Hematopoietic multipotent progenitor cell treated with erythropoietin and hydrocortisone succinate and interleukin-3 and kit ligand, for 8 days (in vitro differentiated cells): ENCODE measurements at places on chromosomes 4 and X.
A peak's percentile ranks its signal among the peaks of the same experiment; 100 is the strongest.

DNA sequence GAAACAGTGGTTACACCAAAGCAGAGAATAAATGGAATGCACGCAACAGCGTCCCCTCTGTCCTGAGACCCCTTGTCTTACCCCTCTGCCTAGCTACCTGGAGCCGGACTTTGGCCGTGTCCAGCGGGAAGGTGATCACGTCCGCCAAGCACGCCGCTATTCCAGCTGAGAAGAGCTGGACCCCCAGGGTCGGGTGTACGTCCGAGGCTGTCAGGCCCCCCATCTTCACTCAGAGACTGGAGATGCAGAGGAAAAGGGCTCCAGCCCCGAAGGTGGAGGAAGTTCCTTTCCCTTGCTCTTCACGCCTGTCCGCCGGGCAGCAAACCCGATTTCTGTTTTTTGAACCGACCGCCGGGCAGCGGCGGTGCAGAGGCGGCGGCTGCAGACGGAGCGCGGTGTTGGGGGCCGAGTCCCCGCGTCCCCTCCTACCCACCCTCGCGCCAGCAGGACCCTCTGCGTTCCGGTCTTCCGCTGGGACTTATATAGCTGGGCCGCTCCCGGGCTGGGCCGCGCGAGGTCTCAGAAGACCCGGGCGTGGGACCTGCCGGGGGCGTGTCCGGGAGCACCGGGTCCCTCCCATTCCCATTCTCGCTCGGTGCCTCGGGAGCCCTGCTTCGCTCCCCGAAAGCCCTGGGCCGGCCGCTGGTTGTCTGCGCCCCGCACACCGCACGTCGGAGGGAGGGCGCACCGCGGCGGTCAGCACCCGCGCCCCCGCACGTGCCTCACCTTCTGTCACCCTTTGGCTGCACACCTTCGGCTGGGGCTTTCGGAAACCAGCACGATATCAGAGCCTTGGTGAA, at the start of gene UCP1:
Gene UCP1 (minus strand): TSS at position 455 of the 800 bp plus-strand sequence. CDS start 232 bp downstream, at position 223.
- no peak for DNase-seq

- no peak for DNase-seq
Measured at GRCh38 chr4:184499996-184500395, 25.6 kb upstream of the IRF2 start.

GRCh38 chr4:164956766-164957643, 20.5 kb downstream of the TRIM61 start:
- DNase-seq = peak; percentile 37

DNA sequence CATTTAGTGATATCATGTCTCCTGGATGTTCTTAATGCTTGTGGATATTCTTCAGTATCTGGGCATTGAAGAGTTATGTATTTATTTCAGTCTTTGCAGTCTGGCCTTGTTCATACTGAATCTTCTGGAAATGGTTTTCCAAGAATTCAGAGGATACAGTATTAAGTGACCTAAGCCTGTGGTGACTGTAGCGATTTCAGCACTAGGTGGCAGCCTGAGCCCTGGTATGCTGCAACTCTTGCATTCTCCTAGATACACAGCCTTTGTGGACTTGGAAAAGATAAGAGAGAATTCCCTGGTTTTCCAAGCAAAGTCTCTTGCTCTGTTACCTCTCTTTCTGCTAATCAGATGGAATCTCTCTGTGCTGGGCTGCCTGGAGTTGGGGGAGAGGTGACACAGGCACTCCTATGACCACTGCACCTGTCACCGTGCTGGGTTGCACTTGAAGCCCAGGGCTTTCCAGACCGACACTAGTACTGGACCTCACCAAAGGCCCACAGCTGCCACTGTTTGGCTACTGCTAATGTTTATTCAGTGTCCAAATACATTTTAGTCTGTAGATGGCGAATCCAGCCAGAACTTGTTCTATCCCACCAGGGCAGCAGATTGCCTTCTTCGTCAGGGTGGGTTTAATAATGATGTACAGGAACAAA, 19.3 kb upstream of the SPIN2A start:
- DNase-seq = peak; percentile 47

GRCh38 chr4:112645541-112646329, 8.8 kb downstream of the LARP7 start:
- DNase-seq = no peak

- DNase-seq = no peak
Measured at GRCh38 chr4:11218692-11219091, 210.0 kb downstream of the HS3ST1 start.

DNA sequence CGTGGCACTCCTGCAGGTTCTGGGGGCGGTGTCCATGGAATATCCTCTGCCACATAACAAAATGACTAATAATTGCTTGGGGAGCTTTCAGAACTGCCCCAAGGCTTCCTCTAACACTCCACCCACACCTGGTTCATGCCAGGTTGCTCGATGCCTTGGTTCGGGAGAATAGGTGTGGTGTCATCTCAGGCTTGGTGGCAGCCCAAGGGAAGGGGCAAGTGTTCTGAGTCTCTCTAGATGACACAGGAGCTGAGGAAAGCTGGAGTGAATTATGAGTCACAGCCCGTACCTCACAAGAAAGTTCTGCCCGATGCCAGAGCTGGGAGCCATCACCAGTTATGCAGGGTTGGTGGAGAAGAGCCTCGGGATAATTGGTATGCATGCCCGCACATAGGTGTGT, 14.7 kb downstream of the FTSJ1 start:
- no peak for DNase-seq

- DNase-seq = peak; percentile 97
Measured at GRCh38 chr4:145954924-145955339, 16.3 kb upstream of the ZNF827 start.

- no peak for DNase-seq
Measured at GRCh38 chrX:125210146-125210545, 109.5 kb upstream of the TEX13C start.

DNA sequence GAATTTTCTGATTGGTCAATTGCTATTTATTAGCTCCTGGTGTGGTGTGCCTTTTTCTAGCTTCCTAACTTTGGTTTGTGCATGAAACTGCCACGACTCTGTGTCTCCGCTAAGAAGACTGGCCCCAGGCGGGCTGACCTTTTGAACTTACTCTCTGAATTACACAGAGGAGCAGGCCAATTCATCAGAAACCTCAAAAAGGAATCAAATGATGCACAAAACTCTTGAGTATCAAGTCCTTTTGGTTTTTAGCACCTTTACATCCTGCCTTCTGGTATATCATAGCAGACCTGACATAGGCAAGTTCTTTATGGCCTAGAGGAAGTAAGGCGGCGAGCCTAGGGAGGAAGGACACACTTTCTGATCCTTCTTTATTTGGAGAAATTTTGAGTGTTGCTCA, 17.6 kb downstream of the TKTL1 start:
- no peak for DNase-seq

GRCh38 chr4:1611501-1611870, 72.6 kb downstream of the FAM53A start:
- DNase-seq = no peak
